ENCODE measurements at places on chromosomes 2 and 18. TPM values are rescaled to one million over a fixed set of nuclear protein-coding genes. Genes with fewer than 3 reads are reported as not detected.

The ARID5A gene
- total RNA-seq = 3.5 TPM

GRCh38 chr2:179657068-179657595, 204.3 kb downstream of the ZNF385B start:
- no peaks in the 10 kb centered on the region for H3K27me3 ChIP-seq
- DNase-seq = no peak

The PSD4 gene
- total RNA-seq = 5.2 TPM

GRCh38 chr2:26086155-26086637, 52.3 kb downstream of the RAB10 start:
- H3K4me1 ChIP-seq = no peaks in the 10 kb centered on the region
- peaks cover 29% of the 10 kb centered on the region for H3K36me3 ChIP-seq
- H3K27me3 ChIP-seq = no peaks in the 10 kb centered on the region
- no peak overlapping the region for H3K27ac ChIP-seq
- DNase-seq = no peak

DNA sequence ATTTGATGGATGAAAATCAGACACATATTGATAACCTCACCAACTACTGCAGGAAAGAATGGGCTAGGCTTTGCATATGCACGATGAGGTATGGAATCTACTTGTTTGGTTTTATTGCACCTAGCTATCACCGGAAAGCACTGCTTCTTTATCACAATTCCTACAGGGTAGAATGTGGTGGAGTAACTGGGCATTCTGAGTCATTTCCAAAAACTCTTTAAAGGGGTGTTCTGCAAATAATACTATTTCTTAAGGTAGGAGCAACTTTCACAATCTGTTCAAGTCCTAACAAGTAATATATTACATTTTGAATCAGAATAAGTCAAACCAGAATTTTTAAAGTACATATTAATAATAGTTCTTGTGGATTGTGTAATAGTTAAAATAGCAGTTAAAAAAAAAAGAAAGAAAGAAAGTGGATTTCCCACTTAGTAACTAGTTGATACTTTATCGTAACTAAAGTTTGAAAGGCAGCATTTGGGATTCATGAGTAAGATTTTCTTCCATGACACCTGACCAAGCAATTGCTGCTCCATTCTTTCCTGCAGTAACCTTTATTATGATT, 40.5 kb downstream of the INO80C start:
- no peak overlapping the region for H3K4me3 ChIP-seq
- DNase-seq = no peak
- H3K27ac ChIP-seq = no peak overlapping the region
- no peaks in the 10 kb centered on the region for H3K27me3 ChIP-seq
- no peaks in the 10 kb centered on the region for H3K36me3 ChIP-seq

The CAPN14 gene
- 0.21 TPM for total RNA-seq

GRCh38 chr18:27769152-27769551, 407.8 kb downstream of the CDH2 start:
- H3K4me3 ChIP-seq = no peak overlapping the region
- no peaks in the 10 kb centered on the region for H3K4me1 ChIP-seq
- DNase-seq = no peak
- H3K27me3 ChIP-seq = no peaks in the 10 kb centered on the region
- H3K27ac ChIP-seq = no peak overlapping the region

The FBXO48 gene
- 1.9 TPM for total RNA-seq

DNA sequence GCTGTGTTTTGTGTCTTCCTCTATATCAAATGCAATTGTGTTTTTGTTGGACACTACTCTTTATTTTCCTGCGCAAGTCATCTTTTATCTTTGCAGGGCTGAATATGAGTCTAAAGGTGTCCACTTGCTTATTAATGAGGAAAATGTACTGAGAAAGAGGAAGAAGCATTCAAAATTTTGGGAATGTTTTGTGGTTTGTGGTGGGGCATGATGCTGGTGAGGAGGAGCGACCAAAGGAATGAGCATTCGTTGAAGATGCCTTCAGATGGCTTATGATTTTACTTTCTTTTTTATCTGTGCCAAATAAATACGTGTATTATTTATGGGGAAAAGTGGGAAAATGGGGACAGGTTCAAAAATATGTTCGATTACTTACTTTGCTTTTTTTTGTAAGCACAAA, 63.9 kb upstream of the SMIM21 start:
- H3K36me3 ChIP-seq = no peaks in the 10 kb centered on the region
- no peaks in the 10 kb centered on the region for H3K27me3 ChIP-seq
- no peak overlapping the region for H3K27ac ChIP-seq
- no peak overlapping the region for H3K4me3 ChIP-seq
- DNase-seq = no peak

The CHRNA1 gene
- not detected for total RNA-seq

The FBXO15 gene
- 3.0 TPM for total RNA-seq

DNA sequence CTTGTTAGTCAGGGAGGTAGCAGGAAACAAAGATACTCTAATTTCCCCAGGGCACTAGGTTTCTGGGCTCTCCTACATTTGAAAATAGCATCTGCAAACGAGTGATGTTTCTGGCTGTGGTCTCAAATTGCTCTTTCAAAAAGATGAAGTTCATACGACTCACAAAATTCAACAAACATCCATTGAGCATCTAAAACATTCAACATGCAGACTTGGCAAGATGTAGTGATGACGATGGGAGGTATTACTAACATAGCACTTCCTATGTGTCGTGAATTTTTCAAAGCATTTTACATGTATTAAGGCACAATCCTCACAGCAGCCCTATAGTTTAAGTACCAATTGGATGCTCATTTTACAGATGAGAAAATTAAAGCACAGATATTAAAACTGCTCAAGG, 5.2 kb downstream of the CCBE1 start:
- H3K4me1 ChIP-seq = peaks cover 26% of the 10 kb centered on the region
- H3K36me3 ChIP-seq = no peaks in the 10 kb centered on the region
- no peak for DNase-seq
- no peak overlapping the region for H3K27ac ChIP-seq
- H3K4me3 ChIP-seq = no peak overlapping the region

The MAB21L4 gene
- total RNA-seq = 0.20 TPM

DNA sequence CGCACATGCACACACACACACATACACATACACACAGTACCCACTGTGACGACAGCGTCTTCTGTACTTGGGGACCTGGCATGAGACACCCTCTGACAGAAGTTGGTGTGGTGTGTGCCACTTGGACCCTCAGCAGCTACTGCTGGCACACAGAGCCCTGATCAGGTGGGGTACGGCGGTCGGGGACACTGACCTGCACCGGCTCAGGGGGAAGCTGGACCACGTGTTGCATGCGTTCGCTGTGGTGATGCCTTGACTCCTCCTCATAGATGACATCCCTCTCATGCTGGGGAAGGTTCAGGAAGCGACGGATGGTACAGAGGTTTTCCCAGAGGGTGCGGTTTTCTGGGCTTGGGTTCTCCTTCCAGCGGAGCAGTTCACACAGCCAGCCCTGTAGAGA, 149.2 kb downstream of the SATB2 start:
- H3K4me3 ChIP-seq = no peak overlapping the region
- H3K27ac ChIP-seq = no peak overlapping the region
- H3K27me3 ChIP-seq = no peaks in the 10 kb centered on the region
- H3K36me3 ChIP-seq = no peaks in the 10 kb centered on the region
- no peaks in the 10 kb centered on the region for H3K4me1 ChIP-seq

The CPS1 gene
- 12.9 TPM for total RNA-seq

The SULT1C4 gene
- 3.5 TPM for total RNA-seq

The NT5DC4 gene
- not detected for total RNA-seq

- H3K27me3 ChIP-seq = no peaks in the 10 kb centered on the region
- H3K4me3 ChIP-seq = no peak overlapping the region
- H3K27ac ChIP-seq = no peak overlapping the region
- DNase-seq = no peak
Measured at GRCh38 chr2:231068525-231069222, 12.0 kb downstream of the PSMD1 start.

GRCh38 chr2:132627536-132627935, 42.5 kb downstream of the LYPD1 start:
- no peak overlapping the region for H3K4me3 ChIP-seq

- H3K4me1 ChIP-seq = no peaks in the 10 kb centered on the region
- no peak for DNase-seq
- H3K27ac ChIP-seq = peak overlapping the region; percentile 98
- no peaks in the 10 kb centered on the region for H3K36me3 ChIP-seq
- peak overlapping the region; percentile 91 for H3K4me3 ChIP-seq
Measured at GRCh38 chr2:42360493-42360889, 526 bp downstream of the COX7A2L start.

The GAD1 gene
- total RNA-seq = 10.5 TPM

GRCh38 chr18:76897257-76897656, 74.9 kb downstream of the ZNF236 start:
- H3K27me3 ChIP-seq = no peaks in the 10 kb centered on the region
- no peak overlapping the region for H3K27ac ChIP-seq
- H3K36me3 ChIP-seq = peaks cover 75% of the 10 kb centered on the region
- H3K4me1 ChIP-seq = no peaks in the 10 kb centered on the region
- no peak for DNase-seq

DNA sequence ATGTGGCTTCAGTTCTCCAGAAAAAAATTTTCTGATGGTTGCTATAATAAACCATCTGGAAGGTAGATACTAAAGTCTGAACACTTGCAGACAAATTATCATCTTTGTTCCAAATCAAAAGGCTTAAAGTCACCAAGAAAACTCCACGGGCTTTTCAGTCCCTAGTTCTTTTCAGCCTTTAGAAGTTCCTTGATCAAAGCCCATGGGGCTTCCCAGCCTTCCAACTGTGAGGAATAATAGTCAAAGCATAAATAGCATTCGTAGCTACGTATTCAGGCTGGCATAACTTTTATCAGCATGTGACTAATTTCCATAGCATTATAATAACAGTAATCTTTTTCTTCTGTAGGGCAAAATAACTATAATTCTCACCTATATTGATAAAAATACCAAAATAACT, 13.9 kb downstream of the SCG2 start:
- no peaks in the 10 kb centered on the region for H3K27me3 ChIP-seq
- H3K4me3 ChIP-seq = no peak overlapping the region
- H3K36me3 ChIP-seq = no peaks in the 10 kb centered on the region
- no peaks in the 10 kb centered on the region for H3K4me1 ChIP-seq
- H3K27ac ChIP-seq = peak overlapping the region; percentile 86

The CHRND gene
- total RNA-seq = 0.11 TPM

GRCh38 chr2:72155151-72155550, 7.5 kb upstream of the CYP26B1 start:
- H3K36me3 ChIP-seq = no peaks in the 10 kb centered on the region
- peak; percentile 31 for DNase-seq
- H3K27ac ChIP-seq = no peak overlapping the region
- H3K4me3 ChIP-seq = no peak overlapping the region

The CRYGD gene
- total RNA-seq = not detected

The CPO gene
- 0.95 TPM for total RNA-seq

The VWA3B gene
- 0.38 TPM for total RNA-seq

The SIX3 gene
- total RNA-seq = 5.7 TPM

The FIGN gene
- total RNA-seq = 9.2 TPM

GRCh38 chr2:134411279-134411827, 157.5 kb downstream of the MGAT5 start:
- no peaks in the 10 kb centered on the region for H3K27me3 ChIP-seq
- DNase-seq = no peak
- H3K36me3 ChIP-seq = no peaks in the 10 kb centered on the region
- no peak overlapping the region for H3K4me3 ChIP-seq
- no peaks in the 10 kb centered on the region for H3K4me1 ChIP-seq
- H3K27ac ChIP-seq = peak overlapping the region; percentile 0

The PAX8 gene
- total RNA-seq = not detected

Measured in endodermal cell (in vitro differentiated cells).